ENCODE measurements at places on chromosomes 7 and 10.

GRCh38 chr7:131370523-131370968 lies 42.9 kb downstream of the MKLN1 start:
- no peak for DNase-seq

- no peak for DNase-seq
Observed at GRCh38 chr10:113648478-113648877, 15.4 kb downstream of the NRAP start.

DNA sequence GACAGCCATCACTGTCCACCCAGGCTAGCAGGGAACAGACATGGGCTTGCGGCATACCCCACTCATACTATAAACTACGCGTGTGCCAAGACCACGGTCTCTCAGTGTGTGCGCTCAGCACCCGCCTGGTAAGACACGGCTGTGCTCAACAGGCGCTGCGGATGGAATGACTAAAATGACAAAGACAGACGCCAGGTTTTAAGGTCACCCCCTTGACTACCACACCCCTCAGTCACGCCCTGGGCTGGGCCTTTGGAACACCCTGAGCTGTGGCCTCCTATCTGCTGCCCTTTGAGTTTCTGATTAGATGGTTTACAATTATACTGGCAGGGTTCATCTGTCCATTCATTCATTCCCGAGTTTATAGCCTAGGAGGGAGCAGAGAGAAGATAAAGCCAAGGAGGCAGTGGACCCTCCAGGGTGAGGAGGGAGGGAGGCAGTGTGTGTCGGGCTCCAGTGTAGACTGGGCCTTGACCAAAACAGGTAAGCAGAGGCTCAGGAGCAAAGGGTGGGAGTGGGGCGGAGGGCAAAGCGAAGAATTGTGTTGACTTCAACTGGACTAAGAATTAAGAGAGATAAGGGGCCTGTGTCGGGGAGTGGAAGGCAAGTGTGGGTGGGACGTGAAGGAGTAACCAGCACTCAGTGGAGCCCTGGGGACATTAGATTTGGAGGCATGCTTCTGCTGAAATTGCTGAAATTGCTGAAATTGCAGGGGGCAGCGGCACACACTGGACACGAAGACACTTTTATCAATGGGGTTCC lies 35.0 kb downstream of the TNS3 start:
- DNase-seq, result no peak

- peak; percentile 27 for DNase-seq
Observed at GRCh38 chr10:121694966-121695643, 96.9 kb upstream of the FGFR2 start.

DNA sequence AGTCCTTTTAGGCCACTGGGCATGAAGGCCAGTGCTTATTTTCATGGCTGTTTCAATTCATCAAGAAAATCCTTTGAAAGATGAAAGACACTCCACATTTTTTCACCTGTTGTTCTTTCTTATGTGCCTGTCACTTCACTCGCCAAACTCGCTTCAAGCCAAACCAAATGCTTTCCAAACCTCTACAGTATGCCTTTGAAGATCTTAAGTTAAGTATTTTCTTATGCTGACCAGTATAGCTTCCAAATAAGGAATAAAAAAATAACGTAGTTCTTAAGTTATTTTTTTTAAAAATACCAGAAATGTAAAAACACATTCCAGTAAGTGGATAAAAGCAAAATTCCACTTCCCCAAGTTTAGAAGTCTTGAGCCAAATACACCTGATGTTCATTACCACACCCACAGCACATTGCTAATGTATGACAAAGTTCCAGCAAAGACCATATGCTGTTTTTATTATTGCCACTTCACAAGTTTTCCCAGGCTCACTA lies 186.1 kb downstream of the MTERF1 start:
- DNase-seq, result no peak

- DNase-seq, result no peak
Observed at GRCh38 chr10:133454204-133454893, 604 bp downstream of the SCART1 start.

GRCh38 chr10:5323446-5323845 lies 41.3 kb upstream of the UCN3 start:
- DNase-seq, result peak; percentile 55

GRCh38 chr10:120543291-120543690 lies 86.3 kb downstream of the PLPP4 start:
- no peak for DNase-seq

- DNase-seq, result no peak
Observed at GRCh38 chr10:18753312-18753895, 94.2 kb downstream of the ARL5B start.

DNA sequence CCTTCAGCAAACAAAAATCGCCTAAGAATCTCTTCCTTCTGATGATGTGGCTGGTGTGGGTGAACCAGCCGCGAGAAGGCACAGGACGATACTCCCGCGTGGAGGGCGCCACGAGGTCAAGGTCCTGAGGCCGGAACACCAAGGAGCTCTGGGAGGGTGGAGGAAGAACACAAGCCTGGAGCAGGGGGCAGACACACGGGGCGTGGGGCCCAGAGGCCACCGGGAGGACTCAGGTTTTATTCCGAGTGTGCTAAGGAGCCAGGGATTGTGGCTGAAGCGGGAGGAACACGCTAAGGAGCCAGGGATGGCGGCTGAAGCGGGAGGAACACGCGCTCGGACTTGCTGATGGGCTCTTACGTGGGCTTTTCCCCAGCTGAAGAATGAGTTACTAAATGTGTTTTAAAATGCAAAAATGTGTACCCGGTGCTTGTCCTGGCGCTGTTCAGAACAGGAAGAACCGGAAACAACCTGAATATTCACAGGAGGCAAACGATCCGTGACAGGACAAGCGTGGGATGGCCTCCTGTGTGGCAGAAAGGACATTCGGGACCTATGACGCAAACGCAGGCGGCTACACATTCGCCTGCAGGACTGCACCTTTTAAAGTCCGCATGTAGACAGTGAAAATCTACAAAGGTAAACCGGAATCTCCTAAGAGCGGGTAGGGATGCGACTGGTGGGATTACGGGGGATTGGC lies 64.0 kb downstream of the MAD1L1 start:
- no peak for DNase-seq

GRCh38 chr7:129502708-129503685 lies 666 bp downstream of the SMKR1 start:
- DNase-seq, result no peak

GRCh38 chr10:74842301-74842954 lies 16.0 kb downstream of the KAT6B start:
- DNase-seq, result no peak

DNA sequence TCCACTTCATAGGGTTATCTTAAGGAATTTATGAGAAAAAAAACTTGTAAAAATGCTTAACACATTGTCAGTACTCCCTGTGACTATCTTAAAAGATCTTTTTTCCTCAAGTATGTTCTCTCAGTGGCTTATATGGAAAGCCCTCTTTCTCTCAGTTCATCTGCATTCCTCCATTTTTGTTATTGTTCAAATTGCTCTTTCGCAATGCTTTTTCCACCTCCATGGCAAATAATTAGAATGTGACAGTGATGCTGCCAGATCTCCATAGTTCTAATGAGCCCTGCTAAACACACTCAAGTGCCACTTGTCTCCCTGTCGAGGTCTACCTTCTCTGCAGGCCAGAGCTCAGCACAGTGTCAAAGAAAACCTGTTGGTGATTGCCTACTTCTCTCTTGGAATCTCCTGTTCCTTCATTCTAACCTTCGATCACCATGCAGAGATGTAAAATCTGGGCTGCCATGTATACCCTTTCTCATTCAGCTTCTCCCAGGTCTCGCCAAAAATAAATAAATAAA lies 37.2 kb upstream of the ABCB5 start:
- no peak for DNase-seq

DNA sequence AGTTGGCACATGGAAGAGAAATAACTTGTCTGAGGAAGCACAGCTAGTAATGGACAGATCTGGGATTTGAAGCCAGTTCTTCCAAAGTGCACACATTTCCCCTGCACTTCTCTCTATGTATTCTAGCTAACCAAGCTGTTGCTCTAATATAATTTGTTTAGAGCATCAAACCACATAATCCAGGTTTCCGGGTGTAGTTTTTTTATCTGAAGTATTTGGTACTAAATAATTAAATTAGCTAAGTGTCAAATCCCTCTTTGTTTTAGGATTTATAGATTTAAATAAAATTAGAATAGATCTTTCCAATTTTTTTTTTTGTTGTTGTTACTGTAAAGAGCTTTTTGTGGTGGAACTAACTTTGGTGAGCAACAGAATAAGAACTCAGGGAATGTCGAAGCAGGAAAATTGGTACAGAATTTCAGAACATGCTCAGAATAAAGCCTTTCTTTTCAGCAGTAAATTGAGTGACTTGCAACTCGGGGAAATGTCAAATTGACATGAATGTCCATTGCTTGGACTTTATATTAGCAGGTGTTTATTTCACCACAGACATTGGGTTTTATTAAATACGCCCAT lies 33.7 kb downstream of the CAMK1D start:
- no peak for DNase-seq

DNA sequence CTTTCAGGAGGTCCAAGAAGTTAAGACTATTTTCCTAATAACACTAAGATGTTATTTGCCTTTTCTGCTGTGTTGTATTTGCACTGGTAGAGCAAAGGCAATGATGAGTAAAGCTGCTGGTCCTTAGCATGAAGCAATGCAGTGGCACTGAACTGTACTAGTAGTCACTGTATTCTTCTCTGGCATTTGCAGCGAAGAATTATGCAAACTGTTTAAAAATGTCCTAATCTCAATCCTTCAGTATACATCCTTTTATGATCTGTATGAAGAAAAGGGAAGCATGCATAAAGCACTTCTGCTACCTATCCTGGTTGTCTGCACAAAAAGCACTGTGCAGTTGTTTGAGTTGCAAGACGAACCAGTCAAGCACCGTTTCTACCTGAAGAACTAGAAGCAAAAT lies 20.4 kb downstream of the IGF2BP3 start:
- DNase-seq, result no peak

- no peak for DNase-seq
Observed at GRCh38 chr7:18647582-18647981, 152.0 kb downstream of the HDAC9 start.

GRCh38 chr10:84201244-84201606 lies 6.9 kb downstream of the CDHR1 start:
- no peak for DNase-seq

GRCh38 chr10:77784856-77785255 lies 141.7 kb downstream of the DLG5 start:
- DNase-seq, result no peak

GRCh38 chr10:19843487-19843886 lies 27.3 kb downstream of the PLXDC2 start:
- DNase-seq, result no peak

DNA sequence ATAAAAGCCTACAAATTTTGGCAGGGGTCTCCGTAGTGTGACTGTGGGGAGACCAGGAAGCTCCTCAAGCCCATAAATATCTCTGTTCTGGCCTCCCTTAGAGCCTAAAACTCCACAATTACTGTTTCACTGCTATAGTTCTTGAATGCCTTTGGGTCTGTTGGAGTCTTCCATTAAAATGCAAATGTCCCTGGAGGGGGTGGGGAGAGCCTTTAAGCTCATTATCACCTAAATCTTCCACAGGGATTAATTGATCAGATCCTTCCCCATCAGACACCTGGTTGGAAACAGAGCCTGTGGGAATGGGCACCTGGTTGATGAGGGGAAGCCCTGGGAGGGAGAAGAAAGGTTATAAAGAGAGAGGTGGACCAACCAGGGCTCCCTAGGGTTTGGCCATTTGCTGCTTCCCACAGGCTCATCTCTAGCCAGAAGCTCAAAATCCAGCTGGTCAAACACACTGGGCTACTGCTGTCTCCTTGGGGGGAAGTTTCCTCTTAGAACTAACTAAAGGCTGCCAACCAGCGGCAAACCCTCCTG lies 718.2 kb downstream of the LRMDA start:
- no peak for DNase-seq

DNA sequence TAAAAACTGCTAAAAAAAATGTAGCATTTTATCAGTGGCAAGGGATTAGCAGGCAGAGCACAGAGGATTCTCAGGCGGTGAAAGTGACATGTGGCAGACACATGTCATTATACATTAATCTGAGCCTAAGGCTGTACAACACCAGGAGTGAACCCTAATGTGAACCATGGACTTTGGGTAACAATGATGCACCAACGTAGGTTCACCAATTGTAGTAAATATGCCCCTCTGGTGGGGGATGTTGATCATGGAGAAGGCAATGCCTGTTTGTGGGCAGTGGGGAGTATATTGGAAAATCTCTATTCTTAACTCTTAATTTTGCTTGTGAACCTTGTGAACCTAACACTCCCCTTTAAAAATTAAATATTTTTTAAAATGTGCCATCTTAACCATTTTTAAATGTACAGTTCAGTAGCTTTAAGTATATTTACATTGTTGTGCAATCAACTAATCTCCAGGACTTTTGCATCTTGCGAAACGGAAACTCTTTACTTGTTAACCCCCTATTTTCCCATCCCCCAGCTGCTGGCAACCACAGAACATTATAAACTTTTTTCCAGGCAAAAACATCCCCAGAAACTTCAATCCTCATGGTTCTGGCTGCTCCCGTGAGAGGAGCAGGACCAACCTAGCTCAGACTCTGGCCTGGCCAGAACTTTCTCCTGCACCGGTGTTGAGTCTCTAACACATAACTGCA lies 29.9 kb downstream of the LRRC20 start:
- no peak for DNase-seq

GRCh38 chr7:134024739-134025138 lies 102.4 kb upstream of the LRGUK start:
- no peak for DNase-seq

DNA sequence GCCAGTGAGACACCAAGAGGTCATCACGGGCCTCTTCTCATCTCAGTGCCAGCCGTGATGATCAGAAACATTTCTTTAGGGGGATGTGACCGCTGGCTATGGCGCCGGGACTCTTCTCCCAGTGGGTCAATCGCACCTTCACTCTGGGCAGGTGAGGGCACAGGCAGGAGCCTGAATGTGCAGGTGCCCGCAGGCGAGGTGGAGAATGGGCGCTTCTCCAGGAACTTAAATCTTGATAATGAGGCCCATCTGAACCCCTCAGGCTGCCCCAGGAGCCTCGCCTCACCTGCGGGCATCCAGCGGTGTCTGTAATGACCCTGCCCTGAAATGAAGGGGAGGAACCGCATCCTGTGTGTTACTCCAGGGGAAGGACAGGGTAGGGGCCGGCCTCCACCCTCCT lies 204.7 kb downstream of the ADARB2 start:
- no peak for DNase-seq

- no peak for DNase-seq
Observed at GRCh38 chr7:156497776-156498509, 142.6 kb upstream of the RNF32 start.

DNA sequence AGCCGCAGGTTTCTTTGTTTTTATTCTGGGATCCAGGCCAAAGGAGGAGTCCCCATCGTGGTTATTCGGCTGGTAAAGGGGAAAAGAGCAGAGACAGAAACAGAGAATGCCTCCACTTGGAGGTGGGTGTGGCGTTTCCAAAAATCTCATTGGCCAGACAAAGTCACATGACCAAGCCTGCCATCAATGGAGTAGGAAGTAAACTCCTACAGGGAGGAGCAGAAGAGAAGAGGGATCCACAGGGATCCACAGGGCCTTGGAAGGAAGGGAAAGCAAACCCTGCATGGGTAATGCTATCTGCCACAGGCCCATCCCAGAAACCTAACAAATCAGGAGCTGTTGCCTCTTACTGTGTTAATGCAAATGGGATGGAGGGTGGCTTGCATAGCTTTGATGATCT lies 425.7 kb upstream of the GALNT17 start:
- no peak for DNase-seq

Data from epithelial cell of prostate (primary cell).